ENCODE measurements at places on chromosomes 6 and 20.

GRCh38 chr20:36462440-36463211 is 78.7 kb upstream of the MYL9 start:
- DNase-seq, result no peak

DNA sequence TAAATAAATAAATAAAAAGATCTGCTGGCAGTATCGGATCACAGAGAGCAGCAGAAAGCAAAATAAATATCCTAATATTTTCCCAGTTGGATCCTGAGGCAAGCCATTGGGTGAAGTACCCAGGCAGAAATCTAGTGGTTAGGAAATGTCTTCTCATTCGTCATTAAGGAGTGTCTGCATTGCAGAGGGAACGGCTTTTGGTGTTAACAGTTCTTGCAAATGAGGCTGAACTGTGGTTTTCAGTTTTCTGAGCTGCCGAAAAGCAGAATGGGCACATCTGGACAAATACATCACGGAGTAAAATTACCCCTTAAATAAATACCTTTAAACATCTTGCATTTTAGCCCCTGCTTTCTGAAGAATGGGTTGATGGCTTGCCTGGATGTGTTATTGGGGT is 82.3 kb upstream of the MPC1 start:
- DNase-seq, result no peak

DNA sequence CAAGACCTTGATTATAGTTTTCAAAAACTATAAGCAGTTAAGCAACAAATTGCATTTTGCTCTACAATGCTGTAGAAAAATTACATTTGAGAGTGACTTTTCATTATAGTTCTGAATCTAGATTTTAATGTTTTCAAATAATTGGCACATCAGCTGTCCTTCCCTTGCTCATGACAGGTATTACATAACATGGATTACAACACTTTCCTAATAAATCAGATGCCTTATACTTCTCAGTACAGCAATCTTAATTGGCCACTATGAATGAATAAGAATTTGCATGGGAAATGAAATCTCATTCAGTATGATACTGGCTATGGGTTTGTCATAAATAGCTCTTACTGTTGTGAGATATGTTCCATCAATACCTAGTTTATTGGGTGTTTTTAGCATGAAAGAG is 29.9 kb downstream of the HSF2 start:
- DNase-seq, result no peak

DNA sequence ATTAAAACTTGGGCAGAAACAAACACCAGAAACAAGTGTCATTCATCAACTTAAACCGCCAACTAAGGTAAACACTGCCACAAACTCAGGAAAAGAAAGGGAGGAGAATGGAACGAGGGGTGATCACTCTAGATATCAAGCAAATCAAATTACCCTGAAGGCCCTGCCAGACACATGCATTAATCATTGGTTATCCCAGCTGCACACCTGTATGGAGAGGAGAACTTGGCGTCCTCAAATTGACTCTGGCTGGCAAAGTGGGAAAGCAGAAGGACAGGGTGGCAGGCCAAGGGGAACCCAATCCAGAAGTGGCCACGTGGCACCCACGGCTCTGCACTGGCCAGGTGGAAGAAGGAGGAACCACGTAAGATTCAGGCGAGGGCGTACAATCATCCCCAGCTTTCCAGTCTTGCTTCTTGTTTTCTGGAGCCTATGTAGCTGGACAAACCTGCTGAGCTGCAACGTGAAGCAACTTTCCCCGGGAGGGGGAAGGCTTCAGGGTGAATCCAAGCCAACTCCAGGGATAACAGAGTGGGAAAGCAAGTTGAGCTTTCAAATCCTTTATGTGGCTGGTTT is 156.2 kb upstream of the JARID2 start:
- DNase-seq, result no peak

DNA sequence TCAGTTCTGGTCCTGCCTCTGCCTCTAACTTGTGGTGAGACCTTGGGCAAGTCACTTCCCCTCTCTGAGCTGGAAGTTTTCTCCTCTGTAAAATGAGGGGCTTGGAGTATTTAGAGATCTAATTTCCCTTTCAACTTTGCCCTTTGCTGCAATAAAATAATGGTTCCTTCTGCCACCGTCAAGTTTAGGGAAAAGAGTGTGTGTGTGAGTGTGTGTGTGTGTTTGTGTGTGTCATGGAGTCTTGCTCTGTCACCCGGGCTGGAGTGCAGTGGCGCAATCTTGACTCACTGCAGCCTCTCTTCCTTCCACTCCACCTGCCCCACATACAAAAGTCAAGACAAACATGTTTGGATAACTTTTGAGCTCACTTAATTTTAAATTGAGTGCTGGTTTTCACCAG is 39.2 kb upstream of the PIM1 start:
- no peak for DNase-seq

DNA sequence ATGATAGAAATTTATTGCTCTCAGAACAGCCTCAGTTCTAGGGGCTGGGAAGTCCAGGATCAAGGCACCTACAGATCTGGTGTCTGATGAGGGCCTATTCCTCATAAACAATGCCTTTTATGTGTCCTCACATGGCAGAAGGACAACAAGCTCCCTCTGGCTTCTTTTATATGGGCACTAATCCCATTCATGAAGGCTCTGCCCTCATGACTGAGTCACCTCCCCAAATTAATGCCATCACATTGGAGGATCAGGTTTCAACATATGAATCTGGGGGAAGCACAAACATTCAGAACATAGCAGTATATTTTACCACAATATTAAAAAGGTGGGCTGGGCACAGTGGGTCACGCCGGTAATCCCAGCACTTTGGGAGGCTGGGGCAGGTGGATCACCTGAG is 58.5 kb upstream of the CCN6 start:
- no peak for DNase-seq

- DNase-seq, result no peak
These were observed 586.6 kb downstream of the KIF16B start for GRCh38 chr20:15986690-15987089.

- no peak for DNase-seq
These were observed 109.9 kb downstream of the POPDC3 start for GRCh38 chr6:105069821-105070445.

DNA sequence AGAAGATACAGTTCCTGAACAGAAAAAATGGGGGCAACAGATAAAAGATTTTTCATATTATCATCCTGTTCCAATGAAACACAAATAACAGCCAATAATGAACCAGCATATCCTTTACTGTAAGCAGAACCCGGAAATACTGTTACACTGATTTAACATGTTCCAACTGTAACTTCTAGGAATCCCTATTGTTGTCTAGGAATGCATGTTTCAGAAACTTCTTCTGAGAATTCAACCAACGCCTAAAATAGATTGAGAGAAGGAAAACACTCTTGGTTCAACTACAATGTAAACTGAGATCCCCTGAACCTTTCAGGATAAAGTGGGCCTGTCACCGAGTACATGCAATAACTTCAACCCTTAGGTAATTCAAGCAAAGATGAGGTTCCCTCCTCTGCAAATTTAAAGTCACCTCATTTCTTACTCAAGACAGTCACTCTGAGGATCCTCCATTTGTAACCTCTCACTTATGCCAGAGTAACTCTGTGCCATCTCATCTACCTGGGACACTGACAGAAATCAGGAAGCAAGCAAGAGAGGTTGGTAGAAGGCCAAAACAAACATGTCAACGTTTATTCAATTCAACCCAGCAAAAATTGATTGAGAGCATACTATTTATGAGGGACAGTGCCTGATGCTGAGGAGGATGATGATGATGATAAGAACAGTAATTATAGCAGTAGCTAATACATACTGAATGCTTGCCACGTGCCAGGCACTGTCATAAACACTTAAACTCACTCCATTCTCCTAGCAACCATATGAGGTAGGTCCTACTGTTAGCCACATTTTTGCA is 14.1 kb downstream of the UBE3D start:
- no peak for DNase-seq

GRCh38 chr6:31186052-31186734 is 15.7 kb upstream of the POU5F1 start:
- DNase-seq, result no peak

GRCh38 chr6:43763812-43764522 is 6.0 kb upstream of the VEGFA start:
- no peak for DNase-seq

DNA sequence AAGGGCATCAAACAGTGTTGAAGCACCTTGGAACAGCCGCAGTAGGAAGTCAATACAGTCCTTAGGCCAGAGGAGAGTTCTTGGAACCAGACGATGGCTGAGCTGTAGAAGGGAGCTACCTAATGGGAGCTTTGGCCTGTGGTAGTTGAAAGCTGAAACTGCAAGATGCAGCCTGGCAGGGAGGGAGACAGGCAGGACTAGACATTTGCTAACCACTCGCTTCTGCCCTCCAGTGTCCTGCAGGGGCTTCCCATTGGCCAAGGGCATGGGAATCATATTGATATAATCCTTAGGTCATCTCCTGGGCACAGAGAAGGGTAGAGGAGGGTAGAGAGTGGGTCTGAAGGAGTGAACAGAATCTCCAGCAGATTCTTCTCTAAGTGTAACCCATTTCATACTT is 60.4 kb downstream of the TPD52L1 start:
- DNase-seq, result no peak

- DNase-seq, result no peak
These were observed 1.4 kb upstream of the TREML4 start for GRCh38 chr6:41226752-41227151.

- no peak for DNase-seq
These were observed 750.0 kb upstream of the CITED2 start for GRCh38 chr6:140124498-140124897.

DNA sequence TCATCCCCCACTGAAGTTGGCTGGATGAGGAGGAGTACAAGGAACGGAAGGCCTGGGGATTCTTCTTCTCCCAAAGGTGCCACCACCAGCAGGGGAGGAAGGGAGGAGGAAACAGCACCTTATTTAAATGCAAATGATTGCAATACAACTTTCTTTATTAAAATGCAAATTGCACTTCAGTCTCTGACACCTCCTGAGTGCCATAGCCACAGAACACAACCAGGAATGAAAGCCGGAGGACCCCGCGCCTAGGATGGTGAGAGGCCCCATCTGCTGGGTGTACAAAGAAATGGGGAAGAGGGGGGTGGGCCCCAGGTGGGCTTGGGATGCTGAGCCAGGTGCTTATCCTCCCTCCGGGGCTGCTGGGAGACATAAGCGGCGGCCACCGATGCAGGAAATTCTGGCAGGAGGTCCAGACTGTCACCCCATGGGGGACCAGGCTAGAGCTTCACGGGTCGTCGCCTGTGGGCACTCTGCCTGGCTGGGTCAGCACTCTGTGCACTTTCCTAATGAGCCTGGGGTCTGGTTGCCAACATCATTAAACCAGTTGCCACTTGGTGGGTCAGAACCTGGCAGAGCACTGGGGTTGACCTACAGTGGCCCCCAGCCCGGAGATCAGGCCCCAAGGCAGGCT is 154.2 kb upstream of the MLN start:
- DNase-seq, result no peak

DNA sequence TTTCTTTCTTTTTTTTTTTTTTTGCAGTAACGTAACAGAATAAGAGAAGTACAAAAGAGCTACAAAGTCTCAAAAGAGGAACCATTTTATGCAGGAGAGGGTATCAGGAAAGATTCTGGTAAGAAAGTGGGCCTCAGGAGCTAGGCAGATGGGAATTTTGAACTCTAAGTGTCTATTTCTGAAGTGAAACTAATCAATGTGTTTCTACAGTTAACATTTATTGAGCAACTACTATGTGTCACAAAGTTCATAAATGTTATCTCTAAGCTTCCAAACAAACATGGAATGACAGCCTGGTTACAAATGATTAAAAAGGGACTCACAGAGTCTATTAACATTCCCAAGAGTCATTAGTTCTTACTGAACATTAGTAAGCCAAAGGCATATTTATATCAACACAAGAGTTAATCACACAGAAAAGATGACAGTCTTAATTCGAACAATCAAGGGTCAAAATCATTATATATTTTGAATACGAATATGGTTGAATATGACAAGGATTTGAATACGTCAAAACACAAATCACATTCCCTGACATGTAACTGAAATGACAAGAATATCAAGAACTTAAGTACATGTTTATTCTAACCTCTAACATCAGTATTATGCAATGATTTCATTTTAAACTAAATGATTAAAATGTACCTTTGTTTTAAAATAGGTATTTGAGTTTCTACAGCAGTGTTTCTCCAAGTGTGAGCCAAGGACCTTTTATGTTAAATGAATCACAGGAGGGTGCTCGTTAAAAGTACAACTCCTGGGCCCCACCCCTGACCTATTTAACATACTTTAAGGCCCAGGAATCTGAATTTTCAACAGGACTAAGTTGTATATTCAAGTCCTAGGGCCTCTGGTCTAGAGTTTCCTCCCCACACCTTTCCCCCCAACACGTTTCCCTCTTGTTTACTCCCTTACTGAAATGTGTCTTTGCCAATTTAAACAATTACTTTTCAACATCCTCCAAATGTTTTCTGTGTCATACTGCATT is 89.7 kb downstream of the ATXN1 start:
- DNase-seq, result no peak

DNA sequence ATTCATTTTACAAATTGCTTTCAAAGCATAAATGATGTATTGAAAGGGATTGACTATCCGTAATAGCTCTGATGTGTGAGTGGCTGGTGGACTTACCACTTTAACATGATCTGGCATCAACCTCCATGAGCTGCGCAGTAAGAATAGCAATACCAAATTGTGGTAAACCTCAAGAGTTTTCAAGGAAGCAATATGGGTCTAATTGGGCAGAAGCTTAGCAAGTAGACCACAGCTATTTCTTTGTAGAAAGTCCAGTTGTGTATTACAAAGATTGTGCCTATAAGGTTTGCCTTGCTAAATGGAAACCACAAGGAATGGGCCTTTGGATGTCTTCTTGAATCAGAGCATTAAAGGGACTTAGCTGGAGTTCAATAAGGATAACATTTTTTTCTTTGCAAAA is 736.6 kb downstream of the KIF16B start:
- DNase-seq, result no peak

GRCh38 chr6:113496166-113496565 is 361.0 kb upstream of the MARCKS start:
- no peak for DNase-seq

- DNase-seq, result no peak
These were observed 24.3 kb upstream of the EMILIN3 start for GRCh38 chr20:41390889-41391288.

- DNase-seq, result no peak
These were observed 181.1 kb upstream of the SUPT3H start for GRCh38 chr6:45558858-45559257.

DNA sequence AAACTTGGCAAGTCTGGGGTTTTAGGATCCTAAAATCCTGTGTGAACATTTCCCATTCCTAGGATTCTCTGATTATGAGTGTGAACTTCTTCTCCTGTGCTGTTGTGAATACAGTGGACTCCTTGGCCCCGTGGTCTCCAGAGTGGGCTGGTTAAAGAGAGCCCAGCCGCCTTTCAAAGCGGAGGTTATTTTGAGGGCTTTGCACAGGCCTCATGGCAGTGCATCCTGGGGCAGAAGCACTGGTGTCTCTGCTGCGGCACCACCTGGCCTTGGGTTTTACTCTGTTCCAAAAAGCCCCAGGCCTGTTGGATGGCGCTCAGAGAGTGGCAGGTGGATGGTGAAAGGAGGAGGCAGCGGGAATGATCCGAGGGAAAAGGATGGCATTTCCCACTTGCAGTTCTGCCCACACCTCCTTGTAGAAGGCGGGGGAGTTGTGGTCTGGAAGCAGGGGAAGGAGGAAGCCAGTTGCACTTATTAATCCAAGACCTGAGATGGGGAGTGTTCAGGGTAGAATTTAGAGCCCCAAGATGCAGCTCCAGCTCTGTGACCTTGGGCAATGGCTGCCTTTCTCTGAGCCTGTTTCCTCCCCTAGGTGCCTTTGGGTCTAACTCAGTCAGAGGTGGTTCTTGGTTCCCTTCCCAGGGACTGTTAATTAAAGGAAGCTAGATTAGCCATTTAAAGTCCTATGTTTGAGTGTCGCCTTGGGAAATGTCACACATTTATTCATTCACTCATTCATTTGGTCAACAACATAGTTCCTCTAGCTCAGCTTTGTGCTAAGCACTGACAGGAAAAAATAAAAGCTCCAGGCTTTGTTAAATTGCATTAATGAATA is 22.4 kb downstream of the MMP24 start:
- DNase-seq, result no peak
